Stimulated activated CD8-positive, alpha-beta memory T cell treated with anti-CD3 and anti-CD28 coated beads, Interleukin-4, amount 100 ng/mL, for 4 hours (primary cell): ENCODE measurements at places on chromosomes 3 and 15.

DNA sequence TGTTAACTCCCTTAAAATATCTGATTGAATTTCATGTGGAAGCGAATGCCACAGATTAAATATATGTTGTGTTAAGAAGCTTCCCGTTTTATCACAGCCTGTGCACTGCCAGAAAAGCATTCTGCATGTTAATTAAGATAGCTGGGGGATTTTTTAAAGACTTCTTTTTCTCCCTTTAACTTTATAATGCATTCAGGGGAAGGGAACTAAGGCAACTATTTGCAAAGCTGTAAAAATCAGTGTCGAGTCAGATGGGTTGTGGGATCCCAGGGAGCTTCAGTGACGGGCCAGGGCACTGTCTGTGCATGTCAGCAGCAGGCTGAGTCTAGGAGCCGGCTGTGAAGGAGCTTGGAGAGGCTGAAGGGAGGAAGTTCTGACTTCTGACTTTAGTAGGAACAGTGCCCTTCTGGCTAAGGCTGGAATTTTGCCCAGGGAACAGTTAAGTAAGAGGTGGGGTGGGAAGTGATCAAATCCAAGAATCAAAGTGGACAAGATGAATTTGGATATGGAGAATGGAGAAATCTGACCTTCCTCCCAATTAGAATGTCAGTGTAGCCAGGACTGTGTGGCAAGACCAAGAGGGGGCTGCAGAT, 77.7 kb downstream of the ABHD5 start:
- no peak for DNase-seq

DNA sequence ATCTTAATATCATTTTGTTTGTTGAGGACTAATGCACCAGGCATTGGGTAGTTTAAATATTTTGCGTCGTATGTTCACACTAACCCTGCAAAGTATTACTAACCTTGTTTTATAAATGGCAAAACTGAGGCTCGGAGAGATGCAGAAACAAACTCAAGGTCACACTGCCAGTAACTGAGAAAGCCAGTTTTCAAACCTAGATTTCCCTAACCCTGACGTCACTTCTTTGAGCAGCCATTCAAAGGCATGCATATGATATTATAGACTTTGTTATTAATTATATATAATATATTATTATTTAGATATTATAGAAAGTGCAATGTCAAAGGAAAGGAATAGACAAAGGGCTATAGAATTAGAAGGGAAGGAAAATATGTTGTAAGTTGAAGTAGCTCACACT, 167.6 kb upstream of the EOMES start:
- DNase-seq = no peak

DNA sequence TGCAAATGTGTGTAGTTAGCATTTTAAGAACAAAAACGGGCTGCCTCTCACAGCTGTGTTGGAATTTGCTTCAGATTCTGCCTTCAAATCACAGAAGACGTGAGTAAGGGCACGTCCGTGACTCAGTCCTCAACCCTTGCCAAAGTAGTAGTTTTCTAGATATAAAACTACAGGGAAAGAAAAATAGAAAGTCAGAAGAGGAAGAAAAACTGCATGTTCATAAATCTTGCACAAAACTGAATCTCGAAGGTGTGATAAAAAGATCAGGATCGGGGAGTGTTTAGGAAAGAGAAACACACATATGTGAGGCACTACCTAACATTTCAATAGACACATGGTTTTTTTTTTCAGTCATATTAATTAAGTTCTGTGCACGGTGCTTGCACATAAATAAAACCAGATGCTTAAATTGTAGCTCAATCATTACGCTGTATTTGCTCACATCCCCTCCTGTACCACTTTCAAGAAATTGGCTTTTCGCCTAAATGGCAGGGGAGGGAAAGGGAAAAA, 71.7 kb downstream of the P3H2 start:
- no peak for DNase-seq

GRCh38 chr15:35559683-35560082, 13.7 kb upstream of the DPH6 start:
- no peak for DNase-seq

GRCh38 chr3:118963711-118964110, 70.9 kb downstream of the IGSF11 start:
- no peak for DNase-seq

- no peak for DNase-seq
Observed at GRCh38 chr15:91268510-91268909, 168.5 kb downstream of the SV2B start.

DNA sequence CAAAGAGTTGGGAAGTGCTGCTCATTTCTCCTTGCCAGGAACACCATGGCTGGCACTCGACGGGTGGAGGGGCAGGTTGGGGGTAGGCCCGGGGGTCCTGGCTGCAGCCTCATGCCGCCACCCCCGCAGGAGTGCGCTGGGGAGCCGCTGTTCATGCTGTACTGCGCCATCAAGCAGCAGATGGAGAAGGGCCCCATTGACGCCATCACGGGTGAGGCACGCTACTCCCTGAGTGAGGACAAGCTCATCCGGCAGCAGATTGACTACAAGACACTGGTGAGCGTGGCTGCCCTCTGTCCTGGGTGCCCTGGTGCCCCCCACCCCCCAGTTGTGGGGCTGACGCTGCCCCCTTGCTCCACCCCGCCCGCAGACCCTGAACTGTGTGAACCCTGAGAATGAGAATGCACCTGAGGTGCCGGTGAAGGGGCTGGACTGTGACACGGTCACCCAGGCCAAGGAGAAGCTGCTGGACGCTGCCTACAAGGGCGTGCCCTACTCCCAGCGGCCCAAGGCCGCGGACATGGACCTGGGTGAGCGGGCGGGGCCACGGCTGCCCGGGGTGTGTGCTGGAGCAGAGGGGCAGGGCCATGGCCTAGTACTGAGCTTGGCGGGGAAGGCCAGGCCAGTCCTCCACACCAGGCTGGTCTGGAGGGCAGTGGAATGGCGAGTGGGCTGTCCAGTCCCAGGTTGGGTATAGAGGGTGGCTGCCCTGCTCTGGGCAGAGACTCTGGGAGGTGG, 45.1 kb downstream of the PLXNA1 start:
- DNase-seq = no peak

- DNase-seq = no peak
Observed at GRCh38 chr15:50278496-50278895, 13.0 kb upstream of the HDC start.

DNA sequence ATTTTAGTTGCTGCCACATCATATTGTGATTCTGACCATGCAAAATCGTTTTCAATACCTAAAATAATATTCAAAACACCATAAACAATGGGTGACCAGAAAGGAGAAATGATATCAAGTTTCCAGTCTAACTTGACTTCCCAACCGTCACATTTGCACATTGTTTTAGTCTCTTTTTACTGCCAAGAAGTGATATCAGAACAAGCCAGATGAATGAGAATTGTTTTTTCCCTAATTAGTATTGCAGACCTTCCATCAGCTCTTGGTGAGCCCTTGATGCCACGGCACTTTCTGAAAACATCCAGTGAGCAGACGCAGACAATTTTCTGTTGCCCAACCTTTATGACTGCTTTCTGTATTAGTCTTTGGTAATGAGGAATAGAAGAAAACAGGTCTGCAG, 62.5 kb downstream of the SPATA16 start:
- no peak for DNase-seq

DNA sequence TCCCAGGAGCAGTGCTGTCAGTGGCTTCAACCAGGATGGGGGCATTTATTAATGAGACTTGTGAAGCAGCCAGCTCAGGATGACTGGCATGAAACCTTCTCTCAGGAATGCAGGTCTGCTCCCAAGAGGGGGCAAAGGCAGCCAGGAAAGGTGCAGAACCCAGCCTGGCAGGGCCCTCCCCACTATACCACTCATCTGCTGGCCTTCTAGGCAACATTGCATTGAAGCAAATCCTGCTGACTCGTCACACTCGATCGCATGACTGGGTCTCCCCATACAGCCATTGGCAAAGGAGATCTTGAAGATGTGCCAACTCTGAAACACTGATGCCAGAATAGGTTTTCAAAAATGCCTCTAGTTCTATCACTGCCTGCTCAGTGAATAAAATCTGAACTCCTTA, 65.7 kb upstream of the CMTM7 start:
- no peak for DNase-seq

DNA sequence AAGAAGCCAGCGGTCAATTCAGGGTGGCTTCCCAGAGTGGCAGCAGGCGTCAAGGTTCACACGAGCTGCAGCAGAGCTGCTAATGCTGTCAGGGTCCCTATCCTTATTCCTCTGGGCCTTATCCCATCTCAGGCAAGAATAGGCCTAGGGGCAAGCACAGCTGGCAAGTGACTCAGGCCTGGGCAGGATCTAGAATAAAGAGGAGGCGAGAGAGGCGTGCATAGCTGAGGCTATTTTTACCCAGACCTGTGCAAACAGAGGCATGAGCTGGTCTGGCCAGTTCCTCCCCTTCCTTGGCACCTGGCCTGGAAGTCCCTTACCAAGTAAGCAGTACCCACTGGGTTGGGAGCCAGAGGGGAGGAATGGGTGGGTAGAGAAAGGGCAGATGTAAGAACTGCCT, 12.2 kb upstream of the VIPR1 start:
- DNase-seq = no peak

DNA sequence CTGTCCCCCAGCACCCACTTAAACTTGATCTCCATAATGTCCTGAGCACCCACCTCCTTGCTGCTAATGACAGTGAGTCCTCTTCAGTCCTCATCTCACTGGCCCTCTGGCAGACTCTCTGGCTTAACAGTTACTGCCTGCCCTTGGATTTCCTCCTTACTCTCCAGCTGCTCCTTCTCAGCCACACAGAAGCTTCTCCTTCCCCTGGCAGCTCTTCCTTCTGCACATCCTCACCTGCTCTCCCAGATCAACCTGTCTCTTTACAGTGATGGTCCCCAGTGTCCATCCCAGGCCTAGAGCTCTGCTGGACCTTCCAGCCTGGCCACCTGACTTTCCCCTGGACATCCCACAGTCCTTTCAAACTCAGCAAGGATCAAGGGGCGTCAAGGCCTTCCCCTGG, 47.4 kb upstream of the SMAD3 start:
- DNase-seq = no peak

DNA sequence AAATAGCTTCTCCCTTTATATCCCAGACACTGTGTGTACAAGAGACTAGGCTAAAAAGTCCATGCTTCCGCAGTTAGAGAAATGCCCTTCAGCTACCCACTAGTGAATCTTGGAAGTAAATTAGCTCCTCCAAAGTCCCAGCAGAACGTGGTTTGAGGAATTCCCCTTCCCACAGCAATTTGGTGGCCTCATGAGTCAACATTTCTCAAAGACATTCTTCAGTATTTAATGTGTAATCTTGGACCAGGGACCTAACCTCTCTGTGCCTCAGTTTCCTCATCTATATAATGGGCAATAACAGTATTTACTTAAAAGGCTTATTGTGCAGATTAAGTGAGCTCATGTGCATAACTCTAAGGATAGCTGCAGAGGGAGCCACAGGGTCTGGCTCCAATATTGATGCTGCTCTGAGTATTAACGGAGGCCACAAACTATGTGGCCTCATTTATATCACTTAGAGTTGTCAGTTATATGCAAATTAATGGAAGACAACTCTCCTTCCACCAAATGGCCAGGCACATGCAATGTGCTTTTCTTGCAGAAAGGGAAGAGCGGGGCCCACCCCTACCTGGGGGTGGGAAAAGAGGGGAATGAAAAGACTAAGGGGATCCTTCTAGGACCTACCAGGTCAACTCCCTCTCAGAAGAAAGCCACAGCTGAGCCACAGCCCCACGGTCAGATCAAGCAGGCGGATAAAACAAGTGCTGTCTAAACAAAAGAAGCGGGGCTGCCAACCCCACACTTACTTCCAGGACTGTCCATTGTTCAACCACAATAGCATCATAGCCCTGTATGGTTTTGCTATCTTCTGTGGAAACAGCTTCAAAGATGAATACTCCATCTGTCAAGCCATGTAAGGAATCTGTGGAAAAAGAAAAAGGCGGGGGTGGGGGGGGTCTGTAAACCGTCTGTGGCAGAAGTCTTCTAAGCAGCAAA, 92.4 kb downstream of the OXNAD1 start:
- no peak for DNase-seq

GRCh38 chr3:128556907-128557306, 63.9 kb upstream of the GATA2 start:
- no peak for DNase-seq

GRCh38 chr15:52502608-52503007, 26.1 kb downstream of the MYO5A start:
- no peak for DNase-seq

DNA sequence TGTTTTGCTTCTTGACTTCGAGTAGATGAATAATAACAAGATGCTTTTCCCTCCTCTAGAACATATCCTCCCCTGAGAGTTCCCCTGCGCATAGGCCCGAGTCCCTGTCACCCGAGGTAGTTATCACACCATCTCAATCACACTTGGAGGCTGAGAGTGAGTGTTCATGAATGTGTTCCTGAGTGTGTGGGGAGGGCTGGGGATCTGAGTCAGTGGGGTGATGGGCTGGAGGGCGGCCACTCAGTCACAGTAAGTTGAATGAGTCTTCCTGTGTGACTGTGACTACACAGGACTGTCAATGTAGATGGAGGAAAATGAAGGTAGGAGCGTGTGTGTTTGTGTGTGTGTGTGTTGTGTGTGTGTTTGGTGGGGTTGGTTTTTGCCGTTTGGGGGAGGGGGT, 71.0 kb downstream of the SETD5 start:
- no peak for DNase-seq

- no peak for DNase-seq
Observed at GRCh38 chr3:86967062-86967461, 23.9 kb downstream of the VGLL3 start.

GRCh38 chr3:129524081-129524480, 4.4 kb upstream of the RHO start:
- no peak for DNase-seq

GRCh38 chr15:31482122-31482922, 155.7 kb downstream of the KLF13 start:
- no peak for DNase-seq

- DNase-seq = no peak
Observed at GRCh38 chr3:197511853-197512635, 43.7 kb downstream of the BDH1 start.

DNA sequence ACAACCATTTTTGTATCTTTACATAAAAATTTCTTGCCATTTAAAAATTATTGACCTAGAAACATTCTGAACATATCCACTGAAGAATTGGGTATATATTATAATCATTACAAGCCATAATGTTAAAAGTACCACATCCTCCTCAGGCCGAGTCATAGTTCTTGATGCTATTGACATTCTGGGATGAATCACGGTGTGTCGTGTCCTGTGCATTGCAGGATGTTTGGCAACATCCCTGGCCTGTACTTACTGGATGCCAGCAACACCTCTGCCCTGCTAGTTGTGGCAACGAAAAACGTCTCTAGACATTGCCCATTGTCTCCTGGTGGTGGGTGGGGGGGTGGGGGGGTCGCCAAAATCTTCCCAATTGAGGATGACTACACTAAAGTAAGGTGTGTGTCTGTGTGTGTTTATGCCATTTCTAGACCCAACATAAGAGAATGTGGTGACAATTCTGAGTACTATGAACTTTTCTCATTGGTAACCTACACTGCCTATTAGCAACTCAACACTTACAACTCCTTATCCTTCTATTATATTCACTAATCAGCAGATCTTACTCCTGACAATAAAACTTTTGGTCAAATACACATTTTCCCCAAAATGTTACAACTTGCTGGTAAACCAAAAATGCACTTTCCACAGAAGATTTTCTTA, 471.6 kb downstream of the FOXP1 start:
- DNase-seq = no peak
